ENCODE measurements at places on chromosomes 7 and 10. TPM values are rescaled to one million over a fixed set of nuclear protein-coding genes. Genes with fewer than 3 reads are reported as not detected.

PNLIPRP1 gene
- total RNA-seq, result not detected

FGFR2 gene
- 76.3 TPM for total RNA-seq

DRGX gene
- not detected for total RNA-seq

BAZ1B gene
- total RNA-seq, result 69.3 TPM

SLC16A9 gene
- 48.5 TPM for total RNA-seq

NPFFR1 gene
- total RNA-seq, result not detected

DNA sequence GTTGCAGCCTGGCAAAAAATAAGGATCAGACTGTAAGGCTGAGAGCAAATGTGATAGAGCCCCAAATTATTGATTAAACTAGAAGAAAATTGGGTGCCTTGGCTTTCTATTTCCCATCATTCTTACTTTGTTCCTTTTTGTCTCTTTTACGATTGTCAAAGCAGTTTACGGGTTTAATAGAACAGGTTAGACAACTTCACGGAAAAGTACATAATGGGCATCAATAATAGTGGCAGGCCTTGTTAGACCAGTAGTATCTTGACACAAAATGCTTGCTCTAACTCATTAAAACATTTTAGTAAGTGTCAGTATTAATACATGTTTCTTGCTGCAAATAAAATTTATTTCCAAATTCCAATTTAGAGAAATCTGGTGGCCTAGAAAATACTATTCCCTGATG, 14.5 kb upstream of the GGCT start:
- no peaks in the 10 kb centered on the region for H3K27me3 ChIP-seq
- no peak overlapping the region for H3K4me3 ChIP-seq
- no peak for DNase-seq
- H3K36me3 ChIP-seq, result no peaks in the 10 kb centered on the region
- no peaks in the 10 kb centered on the region for H3K4me1 ChIP-seq
- no peak overlapping the region for H3K27ac ChIP-seq

DNA sequence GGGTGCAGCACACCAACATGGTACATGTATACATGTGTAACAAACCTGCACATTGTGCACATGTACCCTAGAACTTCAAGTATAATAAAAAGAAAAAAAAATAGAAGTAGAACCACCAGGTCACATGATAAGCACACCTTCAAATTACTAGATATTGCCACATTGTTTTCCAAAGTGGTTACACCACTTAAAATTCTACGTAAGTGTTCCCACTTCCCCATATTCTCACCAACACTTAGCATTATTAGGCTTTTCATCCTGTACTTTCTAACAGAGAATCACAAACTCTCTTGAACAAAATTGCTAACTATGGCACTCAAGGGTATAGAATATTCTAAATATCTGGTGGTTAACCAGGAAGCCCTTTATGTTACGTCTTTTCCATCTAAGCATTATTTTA, 22.6 kb downstream of the SH3PXD2A start:
- H3K27ac ChIP-seq, result no peak overlapping the region
- H3K4me1 ChIP-seq, result peaks cover 30% of the 10 kb centered on the region
- no peak for DNase-seq
- no peaks in the 10 kb centered on the region for H3K36me3 ChIP-seq

DNA sequence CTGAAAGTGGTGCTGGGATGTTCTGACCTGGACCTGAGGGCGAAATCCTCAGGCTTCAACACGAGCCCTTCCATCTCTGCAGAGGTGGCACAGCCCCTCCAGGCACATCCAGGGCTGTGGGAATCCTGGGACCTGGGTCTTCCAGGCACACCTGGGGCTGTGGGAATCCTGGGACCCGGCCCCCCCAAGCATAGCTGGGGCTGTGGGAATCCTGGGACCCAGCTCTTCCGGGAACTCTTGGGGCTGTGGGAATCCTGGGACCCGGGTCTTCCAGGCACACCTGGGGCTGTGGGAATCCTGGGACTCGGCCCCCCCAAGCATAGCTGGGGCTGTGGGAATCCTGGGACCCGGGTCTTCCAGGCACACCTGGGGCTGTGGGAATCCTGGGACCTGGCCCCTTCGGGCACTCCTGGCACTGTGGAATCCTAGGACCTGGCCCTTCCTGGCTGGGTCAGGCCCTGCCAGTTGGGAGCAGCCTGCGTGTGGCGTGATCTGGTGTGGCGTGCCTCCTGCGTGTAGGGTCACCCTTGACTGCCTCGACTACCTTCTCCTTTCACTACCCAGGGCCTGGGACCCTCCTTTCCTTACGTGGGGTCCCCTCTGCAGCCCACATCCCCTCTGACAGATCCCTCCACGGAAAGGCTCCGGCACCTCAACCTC, 124.0 kb downstream of the WDR37 start:
- peaks cover 4% of the 10 kb centered on the region for H3K4me1 ChIP-seq
- H3K4me3 ChIP-seq, result no peak overlapping the region
- H3K27me3 ChIP-seq, result no peaks in the 10 kb centered on the region

GRCh38 chr10:14507176-14507575, 176.5 kb upstream of the FRMD4A start:
- no peak overlapping the region for H3K27ac ChIP-seq
- no peak for DNase-seq
- no peaks in the 10 kb centered on the region for H3K27me3 ChIP-seq

- H3K27me3 ChIP-seq, result no peaks in the 10 kb centered on the region
- no peak overlapping the region for H3K4me3 ChIP-seq
- DNase-seq, result no peak
- H3K4me1 ChIP-seq, result peaks cover 7% of the 10 kb centered on the region
- H3K36me3 ChIP-seq, result no peaks in the 10 kb centered on the region
Measured at GRCh38 chr7:134992626-134993179, 6.4 kb downstream of the AGBL3 start.

DNA sequence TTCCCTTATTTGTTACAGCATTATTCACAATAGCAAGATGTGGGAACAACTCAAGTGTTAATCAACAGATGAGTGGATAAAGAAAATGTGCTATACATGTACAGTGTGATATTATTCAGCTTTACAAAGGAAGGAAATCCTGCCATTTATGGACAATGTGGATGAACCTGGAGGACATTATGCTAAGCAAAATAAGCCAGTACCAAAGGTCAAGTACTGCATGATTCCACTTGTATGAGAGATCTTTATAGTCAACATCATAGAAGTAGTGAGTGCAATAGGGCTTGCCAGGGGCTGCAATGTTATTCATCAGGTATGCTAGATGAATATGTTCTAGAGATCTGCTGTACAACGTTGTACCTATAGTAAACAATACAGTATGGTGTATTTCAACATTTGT, 138.5 kb upstream of the AGR3 start:
- DNase-seq, result no peak
- H3K27me3 ChIP-seq, result no peaks in the 10 kb centered on the region
- H3K27ac ChIP-seq, result no peak overlapping the region
- no peaks in the 10 kb centered on the region for H3K4me1 ChIP-seq
- no peaks in the 10 kb centered on the region for H3K36me3 ChIP-seq

- no peak for DNase-seq
- H3K27ac ChIP-seq, result no peak overlapping the region
- H3K27me3 ChIP-seq, result no peaks in the 10 kb centered on the region
- H3K4me3 ChIP-seq, result no peak overlapping the region
- peaks cover 5% of the 10 kb centered on the region for H3K4me1 ChIP-seq
Measured at GRCh38 chr7:4260867-4261600, 421.1 kb upstream of the FOXK1 start.

DNA sequence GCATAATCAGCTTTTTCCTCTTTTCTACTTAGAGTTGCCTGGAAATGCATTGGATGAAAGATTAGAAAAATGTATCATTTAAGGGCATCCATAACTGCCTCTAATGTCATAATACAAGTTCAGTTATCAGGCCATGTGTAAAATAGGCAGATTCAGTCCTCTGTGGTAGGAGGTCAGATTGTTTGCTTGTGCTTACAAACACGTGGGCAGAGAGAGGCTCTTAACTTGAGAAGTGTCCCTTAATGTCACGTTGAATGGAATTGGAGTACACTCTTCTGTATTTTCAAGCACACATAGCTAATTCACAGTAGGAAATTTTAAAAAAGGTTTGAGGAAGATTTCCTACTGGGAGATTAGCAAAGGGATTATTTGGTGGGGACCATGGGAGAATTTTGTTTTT, 359.8 kb upstream of the MTPN start:
- no peak overlapping the region for H3K27ac ChIP-seq
- no peaks in the 10 kb centered on the region for H3K4me1 ChIP-seq
- no peak for DNase-seq
- no peak overlapping the region for H3K4me3 ChIP-seq

- no peak for DNase-seq
- H3K4me3 ChIP-seq, result no peak overlapping the region
- H3K27ac ChIP-seq, result no peak overlapping the region
- no peaks in the 10 kb centered on the region for H3K27me3 ChIP-seq
Measured at GRCh38 chr7:19009241-19009935, 108.0 kb downstream of the TWIST1 start.

DNA sequence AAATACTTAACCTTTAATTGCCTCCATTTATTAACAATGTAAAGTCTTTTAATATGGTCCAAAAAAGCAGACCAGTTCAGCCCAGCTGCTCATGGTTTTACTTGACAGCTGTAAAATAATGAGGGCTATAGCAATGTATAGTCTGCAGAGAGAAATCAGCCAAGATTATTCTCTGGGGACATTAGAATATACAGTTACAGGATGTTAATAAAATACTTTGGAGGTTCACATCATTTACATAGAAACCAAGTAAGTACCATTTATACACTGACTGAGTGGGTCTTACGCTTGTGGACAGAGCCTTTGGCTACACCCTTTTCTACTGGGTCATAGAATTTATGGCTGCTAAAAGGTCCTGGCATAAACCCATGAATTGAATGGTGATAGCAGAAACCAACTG, 340.7 kb upstream of the CELF2 start:
- H3K27ac ChIP-seq, result no peak overlapping the region
- H3K4me3 ChIP-seq, result no peak overlapping the region
- no peaks in the 10 kb centered on the region for H3K4me1 ChIP-seq
- no peak for DNase-seq

GRCh38 chr7:13848681-13849131, 140.8 kb downstream of the ETV1 start:
- no peak for DNase-seq
- no peaks in the 10 kb centered on the region for H3K36me3 ChIP-seq
- H3K27me3 ChIP-seq, result no peaks in the 10 kb centered on the region

- no peaks in the 10 kb centered on the region for H3K27me3 ChIP-seq
- H3K27ac ChIP-seq, result no peak overlapping the region
- H3K4me1 ChIP-seq, result peaks cover 32% of the 10 kb centered on the region
- no peak overlapping the region for H3K4me3 ChIP-seq
- peaks cover 3% of the 10 kb centered on the region for H3K36me3 ChIP-seq
Measured at GRCh38 chr7:158034571-158034970, 553.1 kb downstream of the PTPRN2 start.

DNA sequence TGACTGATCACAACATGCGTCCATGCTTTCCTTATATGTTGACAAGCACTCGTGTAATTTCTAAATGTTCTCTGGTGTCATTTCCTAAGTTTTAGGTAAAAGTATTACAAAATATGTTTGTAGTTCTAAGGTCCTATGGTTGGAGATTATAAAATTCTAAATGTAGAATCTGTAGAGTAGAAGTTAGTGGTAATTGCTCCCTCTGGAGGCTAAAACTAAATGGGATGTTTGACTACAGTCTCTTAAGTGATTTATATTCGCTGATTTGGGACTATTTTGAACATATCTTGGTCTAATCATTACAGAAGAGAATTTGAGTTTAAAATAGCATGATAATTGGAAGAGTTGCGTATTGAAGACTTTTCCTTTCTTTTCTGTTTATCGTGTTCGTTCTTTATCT, 74.1 kb downstream of the ZMYND11 start:
- no peak overlapping the region for H3K27ac ChIP-seq
- no peaks in the 10 kb centered on the region for H3K27me3 ChIP-seq
- H3K4me3 ChIP-seq, result no peak overlapping the region
- no peaks in the 10 kb centered on the region for H3K4me1 ChIP-seq
- no peak for DNase-seq

- H3K27me3 ChIP-seq, result no peaks in the 10 kb centered on the region
- DNase-seq, result no peak
- no peak overlapping the region for H3K27ac ChIP-seq
- H3K36me3 ChIP-seq, result no peaks in the 10 kb centered on the region
Measured at GRCh38 chr7:84372712-84373111, 178.1 kb upstream of the SEMA3A start.

DNA sequence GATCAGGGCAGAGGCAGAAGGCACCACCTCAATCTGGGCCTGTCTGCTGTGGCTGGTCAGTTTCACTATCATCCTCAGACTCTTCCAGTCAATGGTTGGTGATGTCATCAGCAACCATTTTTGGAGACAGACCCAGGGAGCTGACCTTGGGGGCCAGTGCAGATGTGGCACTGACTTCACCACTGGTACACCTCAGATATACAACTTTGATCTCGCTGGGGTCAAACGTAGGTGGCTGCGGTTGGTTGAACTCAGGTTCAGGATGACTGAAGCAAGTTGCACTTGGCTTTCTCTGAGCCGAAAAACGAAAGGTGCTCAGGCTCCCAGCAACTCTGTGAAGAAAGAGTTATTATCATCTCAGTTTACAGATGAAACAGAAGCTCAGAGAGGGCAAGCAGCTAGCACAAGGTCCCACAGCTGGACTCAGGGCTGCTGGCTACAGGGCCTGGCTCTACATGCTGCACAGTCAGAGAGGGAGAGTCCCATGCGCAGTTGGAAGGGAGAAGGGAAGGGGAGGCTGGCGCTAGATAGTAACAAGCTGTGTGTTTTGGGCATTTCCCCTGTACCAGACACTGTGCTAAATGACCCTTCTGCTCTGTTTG, 27.2 kb downstream of the ANKRD16 start:
- no peak for DNase-seq
- no peak overlapping the region for H3K27ac ChIP-seq
- no peak overlapping the region for H3K4me3 ChIP-seq
- no peaks in the 10 kb centered on the region for H3K36me3 ChIP-seq
- no peaks in the 10 kb centered on the region for H3K27me3 ChIP-seq

DNA sequence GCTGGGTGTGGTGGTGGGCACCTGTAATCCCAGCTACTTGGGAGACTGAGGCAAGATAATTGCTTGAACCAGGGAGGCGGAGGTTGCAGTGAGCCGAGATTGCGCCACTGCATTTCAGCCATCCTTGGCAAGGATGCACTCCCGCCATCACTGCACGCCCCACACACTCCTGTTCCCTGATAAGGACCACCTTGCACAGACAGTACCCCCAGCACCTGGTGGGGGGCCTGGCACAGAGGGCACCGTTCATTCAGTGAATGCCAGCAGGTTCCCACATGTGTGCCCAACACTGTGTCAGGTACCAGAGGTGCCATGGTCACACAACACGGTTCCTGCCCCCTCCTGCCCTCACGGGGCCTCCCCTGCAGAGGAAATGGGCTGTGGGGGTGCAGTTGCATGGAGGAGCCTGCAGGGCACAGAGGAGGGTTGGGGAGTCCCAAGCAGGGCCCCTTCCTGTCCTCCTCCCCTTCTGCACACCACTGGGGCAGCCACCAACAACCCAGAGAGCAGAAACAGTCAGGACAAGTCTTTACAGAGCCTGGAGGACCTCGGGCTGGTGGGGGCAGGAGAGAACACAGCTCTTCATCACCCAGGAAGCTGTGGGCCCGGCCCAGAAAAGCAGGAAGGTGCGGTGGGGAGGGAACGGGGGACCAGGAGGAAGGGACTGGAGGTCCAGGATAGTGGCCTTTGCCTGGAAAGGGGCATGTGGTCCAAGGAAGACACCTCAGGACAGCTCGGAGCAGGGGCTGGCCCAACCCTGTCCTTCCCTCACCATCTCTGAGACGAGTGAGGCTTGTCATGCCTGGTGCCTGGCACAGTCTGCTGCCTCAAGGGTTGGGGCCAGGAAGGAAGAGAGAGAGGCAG, 7.1 kb downstream of the CRYGN start:
- no peak for DNase-seq
- H3K27me3 ChIP-seq, result no peaks in the 10 kb centered on the region
- no peak overlapping the region for H3K4me3 ChIP-seq

GRCh38 chr10:81874875-81875466, at the start of gene NRG3:
Gene NRG3 (plus strand): TSS chr10:81875194.
- peaks cover 66% of the 10 kb centered on the region for H3K27me3 ChIP-seq
- peaks cover 32% of the 10 kb centered on the region for H3K4me1 ChIP-seq
- H3K27ac ChIP-seq, result no peak within 1 kb of the TSS
- peak; percentile 80 for DNase-seq
- peak within 1 kb of the TSS; percentile 66 for H3K4me3 ChIP-seq

Measured in neural progenitor cell (in vitro differentiated cells).